Right lung (tissue), 10 donors: ENCODE measurements at places on chromosomes 2 and 18. TPM values are rescaled to one million over a fixed set of nuclear protein-coding genes. Genes with fewer than 3 reads are reported as not detected.

SERPINB7 gene
- polyA plus RNA-seq, result not detected

RFX8 gene
- polyA plus RNA-seq, result 1.1 TPM

- no peak for DNase-seq
Observed at GRCh38 chr18:11260961-11261461, 111.6 kb upstream of the PIEZO2 start.

- no peak for DNase-seq
Observed at GRCh38 chr2:58545300-58546280, 304.5 kb upstream of the FANCL start.

GRCh38 chr2:69577467-69578197, 65.9 kb downstream of the AAK1 start:
- no peak for DNase-seq

GRCh38 chr2:73091164-73091563, 19.7 kb upstream of the SFXN5 start:
- DNase-seq, result no peak

SCN9A gene
- polyA plus RNA-seq, result 11.7 TPM

DNA sequence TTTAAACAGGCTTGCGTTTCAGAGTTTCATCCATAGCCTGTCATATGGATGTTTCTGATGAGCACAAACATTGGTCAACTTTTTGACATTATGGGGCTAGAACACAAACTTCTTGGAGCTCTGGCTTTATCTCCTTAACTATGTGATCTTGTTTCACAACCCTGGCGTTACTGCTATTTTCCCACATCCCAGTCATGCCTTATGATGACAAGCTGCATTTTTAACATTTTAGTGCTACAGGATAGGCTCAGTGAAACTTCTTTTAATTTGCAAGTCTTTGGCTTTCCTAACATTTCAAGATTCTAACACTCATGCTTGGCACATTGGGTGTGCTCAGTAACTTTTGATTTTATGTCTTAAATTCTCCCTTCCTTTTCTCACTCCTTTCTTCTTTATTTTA, 21.0 kb upstream of the PDE1A start:
- no peak for DNase-seq

DNA sequence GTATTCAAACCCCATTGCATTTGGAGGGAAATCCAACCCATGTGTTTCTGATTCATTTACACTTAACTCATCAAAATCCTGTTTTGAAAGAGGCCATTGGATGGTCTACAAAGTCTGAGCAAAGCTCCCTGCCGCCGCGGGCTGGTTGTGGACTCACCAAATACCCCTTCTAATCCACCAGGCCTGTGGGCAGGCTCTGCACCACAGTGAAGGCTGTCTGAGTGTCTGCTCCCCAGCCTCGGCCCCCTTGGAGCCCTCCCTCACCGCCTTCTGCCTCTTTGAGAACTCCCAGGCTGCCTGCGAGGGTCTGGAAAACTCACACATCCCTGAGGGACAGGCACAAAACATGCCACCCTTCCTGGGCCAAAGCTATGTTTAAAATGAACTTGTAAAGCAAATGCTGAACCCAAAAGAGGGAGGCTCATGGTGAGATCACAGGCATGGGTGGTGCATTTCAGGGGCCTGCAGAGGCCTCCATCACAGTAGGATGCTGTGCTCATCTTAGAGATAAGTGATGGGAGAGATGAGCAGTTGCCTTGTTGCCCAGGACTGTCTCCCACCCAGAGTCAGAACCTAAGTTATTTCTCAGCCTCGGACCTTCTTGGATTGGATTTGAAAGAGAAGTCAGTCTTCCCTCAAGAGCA, 225.0 kb downstream of the CYP26B1 start:
- DNase-seq, result no peak

- DNase-seq, result no peak
Observed at GRCh38 chr2:224436634-224437033, 34.7 kb upstream of the FAM124B start.

MFSD2B gene
- polyA plus RNA-seq, result 3.9 TPM
